ENCODE measurements at places on chromosomes 3 and 15.
A peak's percentile ranks its signal among the peaks of the same experiment; 100 is the strongest.

DNA sequence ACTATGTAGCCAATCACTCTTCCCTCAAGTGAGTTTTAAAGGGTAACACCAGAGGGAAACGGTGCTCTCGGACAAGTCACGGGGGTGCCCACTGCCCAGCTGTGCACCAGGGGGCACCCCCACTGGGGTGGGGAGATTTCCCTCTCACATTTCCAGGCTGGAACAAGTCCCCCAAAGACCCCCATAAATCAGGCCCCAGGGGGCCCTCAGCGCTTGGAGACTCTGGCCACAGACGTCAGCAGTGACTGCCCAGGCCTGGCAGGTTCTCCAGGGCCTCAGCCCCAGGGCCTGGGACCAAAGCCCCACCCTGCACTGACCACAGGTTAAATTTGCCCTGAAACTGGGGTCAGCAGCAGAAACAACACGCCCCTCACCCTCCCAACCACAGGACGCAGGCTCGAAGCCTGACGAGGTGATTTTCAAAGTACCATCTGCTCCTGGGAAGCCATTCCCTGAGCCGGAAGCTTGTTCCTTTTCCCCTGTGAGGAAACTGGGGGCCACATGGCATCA lies 17.0 kb downstream of the XXYLT1 start:
- DNase-seq = no peak

- DNase-seq = no peak
These were observed at the start of gene AQP9 for GRCh38 chr15:58138106-58138505. Gene AQP9, plus strand, starts transcription at chr15:58138381. Its CDS starts 185 bp downstream, at chr15:58138566.

DNA sequence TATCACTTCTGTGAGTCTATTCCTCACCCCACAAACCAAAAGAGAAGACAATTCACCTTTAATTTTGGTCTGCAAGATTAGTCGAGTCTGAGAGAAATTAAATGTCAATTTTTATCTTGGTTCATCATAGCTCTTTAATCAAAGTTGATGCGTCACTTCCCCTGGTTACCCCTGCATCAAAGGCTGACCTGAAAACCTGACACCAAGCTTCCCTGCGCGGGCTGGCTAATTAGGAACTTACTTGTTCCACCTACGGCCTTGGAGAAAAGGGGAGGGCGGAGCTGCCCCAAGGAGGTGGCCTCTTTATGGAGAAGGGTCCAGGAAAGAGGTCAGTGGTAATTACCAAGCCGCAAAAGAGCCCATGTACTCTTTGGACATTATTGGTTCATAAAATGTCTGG lies 218.4 kb downstream of the ARRDC4 start:
- no peak for DNase-seq

- DNase-seq = no peak
These were observed 369 bp upstream of the SNX1 start for GRCh38 chr15:64095431-64095794.

- DNase-seq = no peak
These were observed 185.5 kb upstream of the GOLGA6L4 start for GRCh38 chr15:84050076-84050475.

- no peak for DNase-seq
These were observed 213.7 kb upstream of the HES1 start for GRCh38 chr3:193922034-193922774.

GRCh38 chr15:22951381-22952280 lies 28.5 kb downstream of the CYFIP1 start:
- peak; percentile 23 for DNase-seq

DNA sequence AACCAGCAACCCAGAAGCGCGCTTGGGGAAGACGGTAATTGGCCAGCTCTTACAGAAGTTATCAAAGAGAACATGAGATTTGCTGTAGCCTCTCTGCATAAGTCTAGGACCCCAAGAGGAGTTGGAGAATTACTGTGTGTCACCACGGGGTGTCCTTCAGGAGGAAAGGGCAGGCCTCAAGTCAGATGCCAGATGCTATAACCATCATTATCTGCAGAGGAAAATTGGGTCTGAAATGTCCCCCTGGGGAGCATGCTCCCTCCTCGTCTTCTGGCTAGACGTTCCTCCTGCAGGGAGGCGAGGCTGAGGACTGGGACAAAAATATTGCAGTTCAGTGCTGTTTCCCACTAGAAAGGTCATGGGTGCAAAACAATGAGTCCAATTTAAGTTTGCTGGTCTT lies 380.5 kb upstream of the CFAP20DC start:
- DNase-seq = no peak

GRCh38 chr15:66092053-66093016 lies 161.2 kb downstream of the MEGF11 start:
- DNase-seq = no peak

DNA sequence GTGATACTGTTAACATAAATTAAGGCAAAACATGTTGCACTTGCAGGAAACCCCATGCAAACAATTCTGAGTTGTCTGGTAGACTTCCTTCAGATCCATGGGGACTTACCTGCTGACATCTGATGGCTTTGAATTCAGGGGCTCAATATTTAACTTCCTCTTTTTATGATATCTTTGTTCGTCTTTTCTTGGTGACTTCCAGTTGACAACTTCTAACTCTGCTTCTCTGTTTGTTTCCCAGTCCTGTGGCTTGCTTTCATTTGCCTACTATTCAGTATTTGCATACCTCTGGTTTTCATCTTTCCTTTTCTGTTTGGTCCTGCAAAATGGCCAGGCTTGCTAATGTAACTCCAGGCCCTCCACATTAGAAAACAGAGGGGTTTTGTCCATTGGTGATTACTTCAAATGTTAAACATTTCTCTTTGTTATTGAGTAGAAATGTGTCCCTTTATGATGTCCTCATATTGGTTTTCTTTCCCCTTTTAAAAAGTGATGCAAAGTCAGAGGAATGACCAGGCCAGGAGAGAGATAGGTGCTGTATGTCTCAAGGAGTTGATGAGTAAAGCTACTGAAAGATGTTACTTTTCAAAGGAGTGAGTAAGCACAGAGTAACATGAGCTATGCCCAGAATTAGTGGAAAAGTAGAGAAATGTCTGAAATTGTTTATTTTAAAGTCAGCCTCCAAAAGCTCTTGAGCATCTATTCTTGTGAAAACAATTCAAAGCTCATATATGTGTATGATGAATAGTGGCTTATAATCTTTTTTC lies 335.9 kb downstream of the LPP start:
- DNase-seq = peak; percentile 30

GRCh38 chr3:14600856-14601610 lies 50.5 kb upstream of the CCDC174 start:
- no peak for DNase-seq

DNA sequence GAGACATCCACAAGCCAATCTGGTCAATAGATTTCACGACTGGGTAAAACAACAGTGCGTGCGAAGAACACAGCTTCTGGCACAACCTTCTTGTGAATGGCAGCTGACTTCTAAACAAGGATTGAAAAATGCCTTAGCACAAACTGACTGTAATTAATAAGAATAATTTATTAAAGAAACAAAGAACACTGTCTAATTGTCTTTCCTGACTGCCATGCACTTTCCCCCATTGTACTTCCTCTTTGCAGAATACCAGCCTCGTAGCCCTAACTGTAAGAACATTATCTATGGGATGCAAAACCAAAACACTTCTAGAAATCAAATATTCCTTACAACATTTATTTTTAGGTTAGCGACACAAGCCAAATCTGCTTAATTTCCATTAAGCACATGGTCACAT lies 6.5 kb downstream of the FOXP1 start:
- no peak for DNase-seq

- DNase-seq = peak; percentile 50
These were observed 1.4 kb downstream of the SETD5 start for GRCh38 chr3:9398700-9399336.

GRCh38 chr15:63971427-63971805 lies 74.9 kb downstream of the DAPK2 start:
- DNase-seq = no peak

GRCh38 chr15:54131410-54131809 lies 153.2 kb downstream of the UNC13C start:
- DNase-seq = peak; percentile 54

Data from bronchial epithelial cell (primary cell).